ENCODE measurements at places on chromosomes 13 and 19. TPM values are rescaled to one million over a fixed set of nuclear protein-coding genes. Genes with fewer than 3 reads are reported as not detected.

- no peak overlapping the region for H3K4me3 ChIP-seq
- H3K27me3 ChIP-seq: peaks cover 27% of the 10 kb centered on the region
- H3K27ac ChIP-seq: no peak overlapping the region
- no peaks in the 10 kb centered on the region for H3K4me1 ChIP-seq
- no peak for DNase-seq
- no peaks in the 10 kb centered on the region for H3K36me3 ChIP-seq
Observed at GRCh38 chr13:27868641-27869435, 51.0 kb upstream of the PDX1 start.

- H3K4me1 ChIP-seq: no peaks in the 10 kb centered on the region
- no peak overlapping the region for H3K4me3 ChIP-seq
- no peak for DNase-seq
- H3K27me3 ChIP-seq: no peaks in the 10 kb centered on the region
- H3K36me3 ChIP-seq: no peaks in the 10 kb centered on the region
Observed at GRCh38 chr13:88074794-88075510, 403.8 kb downstream of the SLITRK5 start.

- H3K27ac ChIP-seq: no peak overlapping the region
- no peaks in the 10 kb centered on the region for H3K4me1 ChIP-seq
- no peaks in the 10 kb centered on the region for H3K36me3 ChIP-seq
- DNase-seq: no peak
- H3K27me3 ChIP-seq: peaks cover 5% of the 10 kb centered on the region
Observed at GRCh38 chr13:26538363-26539317, 18.8 kb upstream of the WASF3 start.

GRCh38 chr19:4589579-4590410, 30.3 kb upstream of the SEMA6B start:
- H3K4me1 ChIP-seq: no peaks in the 10 kb centered on the region
- no peak for DNase-seq
- no peak overlapping the region for H3K4me3 ChIP-seq
- no peak overlapping the region for H3K27ac ChIP-seq

GRCh38 chr13:79307866-79308298, 98.2 kb downstream of the RBM26 start:
- H3K36me3 ChIP-seq: peaks cover 4% of the 10 kb centered on the region
- H3K27ac ChIP-seq: no peak overlapping the region
- H3K27me3 ChIP-seq: peaks cover 23% of the 10 kb centered on the region
- no peak overlapping the region for H3K4me3 ChIP-seq
- H3K4me1 ChIP-seq: no peaks in the 10 kb centered on the region
- DNase-seq: no peak

GRCh38 chr19:32257326-32258073, 87.9 kb upstream of the ZNF507 start:
- no peaks in the 10 kb centered on the region for H3K4me1 ChIP-seq
- DNase-seq: no peak
- no peaks in the 10 kb centered on the region for H3K27me3 ChIP-seq
- no peaks in the 10 kb centered on the region for H3K36me3 ChIP-seq
- no peak overlapping the region for H3K27ac ChIP-seq
- H3K4me3 ChIP-seq: no peak overlapping the region

GRCh38 chr19:14048443-14049153, 13.3 kb downstream of the PALM3 start:
- H3K27ac ChIP-seq: no peak overlapping the region
- H3K36me3 ChIP-seq: peaks cover 67% of the 10 kb centered on the region
- H3K4me3 ChIP-seq: no peak overlapping the region
- peak; percentile 76 for DNase-seq
- H3K4me1 ChIP-seq: peaks cover 4% of the 10 kb centered on the region
- no peaks in the 10 kb centered on the region for H3K27me3 ChIP-seq

DNA sequence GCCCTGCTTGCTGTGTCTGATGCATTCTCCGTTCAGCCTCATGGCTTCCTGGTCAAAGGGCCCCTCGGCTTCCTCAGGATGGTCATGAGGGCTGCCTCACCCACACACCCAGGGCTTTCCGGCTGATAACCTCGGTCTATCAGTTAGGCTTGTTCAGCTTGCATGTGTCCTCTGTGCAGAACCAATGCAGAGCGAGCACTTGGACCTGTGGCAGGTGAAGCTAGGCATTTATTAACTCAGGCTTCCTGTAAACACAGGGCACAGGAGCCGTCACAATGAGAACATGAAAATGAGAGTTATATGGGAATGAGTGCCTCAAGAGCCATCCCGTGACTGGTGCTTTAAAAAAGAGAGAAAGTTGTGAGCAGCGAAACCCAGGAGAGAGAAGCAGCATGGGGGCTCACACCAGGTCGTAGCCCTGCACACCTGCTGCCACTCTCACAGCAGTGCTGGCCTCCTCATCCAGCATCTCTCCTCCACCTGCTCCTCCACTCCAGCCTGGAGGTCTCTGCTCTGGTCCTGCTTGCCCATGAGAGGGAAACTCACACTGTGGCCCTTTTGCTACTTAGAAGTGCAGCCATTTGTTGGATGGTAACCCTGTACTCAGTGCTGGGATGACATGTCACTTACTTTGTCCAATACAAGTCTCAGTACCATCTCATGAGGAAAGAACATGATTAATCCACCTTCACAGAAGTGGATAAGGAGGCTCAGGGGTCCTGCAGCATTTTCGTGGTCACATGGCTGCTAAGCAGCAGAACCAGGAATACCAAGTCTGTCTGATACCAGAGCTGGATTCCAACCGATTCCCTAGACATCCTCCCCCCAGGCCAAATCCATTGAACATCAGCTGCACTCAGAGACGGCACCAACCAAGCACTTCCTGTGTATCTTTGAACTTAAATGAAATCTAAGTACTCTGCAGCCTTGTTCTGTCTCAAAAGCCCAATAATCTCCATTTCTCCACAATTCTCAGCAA, 50.5 kb upstream of the IRS2 start:
- peaks cover 11% of the 10 kb centered on the region for H3K27me3 ChIP-seq
- no peak overlapping the region for H3K27ac ChIP-seq
- H3K36me3 ChIP-seq: no peaks in the 10 kb centered on the region

DNA sequence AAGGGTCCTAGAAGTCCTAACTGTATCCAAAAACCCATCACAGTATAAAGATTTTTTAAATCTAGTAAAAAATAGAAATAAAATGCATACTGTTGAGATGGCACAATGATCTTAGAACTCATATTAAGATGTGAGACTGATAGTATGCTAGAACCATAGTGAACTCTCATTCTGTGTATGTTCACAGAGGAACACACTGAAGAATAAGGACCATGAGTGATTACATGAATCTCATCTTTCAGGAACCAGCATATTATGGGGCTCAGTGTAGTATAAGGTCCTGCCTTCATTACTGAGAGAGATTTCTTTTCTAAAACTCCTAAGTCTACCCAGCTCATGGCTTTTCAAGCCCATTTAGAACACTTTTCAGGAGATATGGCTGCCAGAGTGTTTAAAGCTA, 59.8 kb upstream of the RFC3 start:
- peaks cover 2% of the 10 kb centered on the region for H3K27me3 ChIP-seq
- DNase-seq: no peak
- peaks cover under 1% of the 10 kb centered on the region for H3K4me1 ChIP-seq
- H3K4me3 ChIP-seq: no peak overlapping the region

- no peak for DNase-seq
- H3K27me3 ChIP-seq: peaks cover 3% of the 10 kb centered on the region
- H3K27ac ChIP-seq: no peak overlapping the region
- no peak overlapping the region for H3K4me3 ChIP-seq
Observed at GRCh38 chr19:5137114-5137513, 168.2 kb downstream of the KDM4B start.

Gene CCL25
- total RNA-seq: 7.4 TPM

Gene COL5A3
- 0.57 TPM for total RNA-seq

Data from activated CD4-positive, alpha-beta T cell treated with anti-CD3 and anti-CD28 coated beads, Interleukin-2, amount 10 ng/mL, durations not matched to agents 7 days and 5 days (primary cell).